Activated CD4-positive, CD25-positive, alpha-beta regulatory T cell treated with anti-CD3 and anti-CD28 coated beads, Interleukin-2, amount 50 U/mL, for 72 hours (primary cell): ENCODE measurements at places on chromosomes 1 and 21.

DNA sequence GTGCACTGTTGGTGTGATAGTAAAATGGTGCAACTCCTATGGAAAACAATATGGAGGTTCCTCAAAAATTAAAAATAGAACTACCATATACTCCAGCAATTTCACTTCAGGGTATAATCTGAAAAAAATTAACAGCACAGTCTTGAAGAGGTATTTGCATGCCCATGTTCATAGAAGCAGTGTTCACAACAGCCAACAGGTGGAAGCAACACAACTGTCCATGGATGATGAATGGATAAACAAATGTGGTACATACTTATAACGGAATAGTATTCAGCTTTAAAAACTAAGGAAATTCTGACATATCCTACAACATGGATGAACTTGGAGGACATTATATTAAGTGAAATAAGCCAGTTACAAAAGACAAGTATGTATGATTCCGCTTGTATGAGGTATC, 8.2 kb downstream of the TTLL7 start:
- DNase-seq = no peak

GRCh38 chr1:22526098-22526497, 37.2 kb upstream of the EPHA8 start:
- no peak for DNase-seq

DNA sequence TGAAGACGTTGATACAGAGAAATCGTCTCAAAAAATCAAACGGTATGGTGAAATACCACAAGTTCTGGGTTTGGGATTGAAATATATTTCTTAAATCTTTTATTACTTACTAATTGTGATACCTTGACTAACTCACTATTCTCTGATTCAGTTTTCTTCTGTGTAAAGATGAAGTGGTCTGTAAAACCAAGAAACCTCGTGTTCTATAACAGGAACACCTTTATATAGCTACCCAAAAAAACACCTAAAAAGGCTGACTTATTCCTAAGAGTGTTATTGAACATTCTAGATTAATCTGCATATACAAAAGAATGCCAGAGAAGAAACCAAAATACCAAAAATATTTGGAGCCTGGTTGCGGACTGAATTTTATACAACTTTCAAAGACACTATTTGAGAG, 721 bp downstream of the LRRIQ3 start:
- no peak for DNase-seq

GRCh38 chr1:227723474-227723873, 11.6 kb downstream of the JMJD4 start:
- no peak for DNase-seq

DNA sequence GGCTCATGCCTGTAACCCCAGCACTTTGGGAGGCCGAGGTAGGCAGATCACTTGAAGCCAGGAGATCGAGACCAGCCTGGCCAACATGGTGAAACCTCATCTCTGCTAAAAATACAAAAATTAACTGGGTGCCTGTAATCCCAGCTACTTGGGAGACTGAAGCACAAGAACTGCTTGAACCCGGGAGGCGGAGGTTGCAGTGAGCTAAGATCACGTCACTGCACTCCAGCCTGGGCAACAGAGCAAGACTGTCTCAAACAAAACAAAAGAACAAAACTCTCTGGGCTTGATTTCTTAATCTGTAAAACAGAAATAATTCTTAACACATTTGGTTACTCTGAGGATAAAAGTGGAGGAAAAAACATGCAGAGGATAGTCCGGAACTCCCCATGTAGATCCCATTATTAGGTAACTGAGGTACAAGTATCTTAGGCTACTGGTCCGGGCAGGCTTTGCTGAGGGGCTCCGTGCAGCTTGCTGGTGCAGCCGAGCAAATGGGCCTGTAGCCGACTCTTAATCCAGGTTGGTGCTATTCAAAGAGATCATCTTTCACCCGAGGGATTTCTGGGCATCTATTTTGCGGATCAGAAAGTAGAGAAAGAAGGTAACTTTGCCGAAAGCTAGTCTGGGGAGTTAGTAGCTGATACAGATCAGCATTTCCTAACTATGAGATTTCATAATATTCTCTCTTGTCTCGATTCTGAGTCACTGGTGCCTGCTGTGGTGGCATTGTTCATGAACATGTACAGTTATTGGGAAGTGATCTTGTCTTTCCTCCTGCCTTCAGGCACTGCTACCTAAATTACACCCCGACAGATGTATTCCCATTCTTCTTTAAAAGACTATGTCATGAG, 56.8 kb downstream of the NFIA start:
- no peak for DNase-seq

GRCh38 chr1:227086636-227087035, 146.5 kb downstream of the COQ8A start:
- no peak for DNase-seq

DNA sequence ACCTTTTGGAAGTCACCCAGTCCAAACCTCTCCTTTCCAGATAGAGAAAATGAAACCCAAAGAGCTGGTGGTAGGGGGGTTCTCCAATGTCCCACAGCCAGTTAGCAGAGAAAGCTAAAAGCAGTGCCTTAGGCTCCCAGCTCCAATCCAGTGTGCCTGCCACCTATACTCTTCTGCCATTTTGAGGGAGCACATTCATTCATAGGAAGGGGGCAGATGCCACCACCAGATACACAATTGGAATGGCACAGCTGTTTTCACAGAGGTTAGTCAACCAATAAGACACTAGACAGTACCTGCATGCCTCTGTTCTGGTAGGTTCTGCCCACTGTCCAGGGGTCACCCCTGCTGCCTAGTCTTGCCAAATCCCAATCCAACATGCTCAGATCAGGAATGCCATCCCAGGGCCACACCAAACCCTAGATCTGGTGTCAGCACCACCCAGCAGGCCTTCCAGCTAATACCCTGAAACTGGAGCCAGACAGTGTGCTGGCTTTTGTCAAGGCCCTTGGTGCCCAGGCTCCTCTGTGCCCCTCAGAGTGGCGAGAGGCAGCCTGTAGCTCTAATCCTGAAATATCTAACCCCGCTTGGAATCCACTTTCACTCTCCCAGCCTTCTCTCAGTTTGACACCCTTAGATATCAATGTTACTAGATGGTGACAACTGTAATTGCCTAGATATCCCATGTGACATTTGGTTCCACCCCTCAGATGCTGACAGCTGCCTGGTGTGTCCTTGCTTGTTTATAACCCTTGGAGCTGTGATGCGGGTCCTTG, 178.6 kb downstream of the TGFBR3 start:
- DNase-seq = no peak

DNA sequence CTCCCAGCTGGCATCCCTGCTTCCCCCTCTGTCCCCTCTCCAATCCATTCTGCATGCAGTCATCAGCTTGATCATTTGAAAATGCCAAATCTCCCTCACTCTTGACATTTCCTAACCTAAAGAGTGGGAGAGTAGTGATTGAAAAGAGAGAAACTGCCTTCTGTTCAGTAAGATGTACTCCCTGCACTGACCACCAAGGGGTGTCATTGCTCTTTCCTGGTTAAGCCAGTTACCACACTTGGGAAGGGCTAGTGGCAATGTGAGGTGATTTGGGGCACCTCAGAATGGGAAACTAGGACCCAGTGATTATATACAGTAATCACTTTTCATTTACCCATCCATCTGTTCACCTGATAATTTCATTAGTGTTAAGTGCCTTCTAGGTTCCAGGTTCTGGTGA, 6.9 kb upstream of the TMEM269 start:
- DNase-seq = no peak

DNA sequence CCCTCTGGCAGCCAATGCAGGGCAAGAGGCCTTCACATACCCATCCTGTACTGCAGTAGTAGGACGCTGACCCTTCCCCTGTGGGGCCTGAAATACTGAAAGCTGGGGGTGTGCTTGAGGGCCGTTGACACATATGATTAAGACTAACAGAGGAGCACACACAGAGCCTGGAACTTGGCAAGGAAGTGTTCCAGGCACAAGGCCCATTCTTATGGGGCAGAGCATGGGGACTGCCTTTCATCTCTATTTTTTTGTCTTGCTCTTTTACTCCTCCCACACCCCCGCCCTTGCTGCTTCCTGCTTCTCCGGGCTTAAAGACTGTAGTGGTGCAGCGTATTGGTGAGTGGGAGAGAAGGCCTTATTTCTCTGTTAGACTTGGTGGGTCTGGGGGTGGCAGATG, 137.4 kb downstream of the BACH1 start:
- DNase-seq = peak; percentile 37

GRCh38 chr1:33997127-33998036, 133.5 kb downstream of the HMGB4 start:
- no peak for DNase-seq

GRCh38 chr1:173064011-173064410, 13.3 kb upstream of the TNFSF18 start:
- no peak for DNase-seq

GRCh38 chr1:224616756-224617409, 766 bp downstream of the CNIH3 start:
- no peak for DNase-seq

GRCh38 chr1:235207209-235207565, 46.1 kb upstream of the RBM34 start:
- DNase-seq = no peak

- DNase-seq = no peak
Observed at GRCh38 chr1:115241309-115241708, 96.7 kb downstream of the NGF start.

DNA sequence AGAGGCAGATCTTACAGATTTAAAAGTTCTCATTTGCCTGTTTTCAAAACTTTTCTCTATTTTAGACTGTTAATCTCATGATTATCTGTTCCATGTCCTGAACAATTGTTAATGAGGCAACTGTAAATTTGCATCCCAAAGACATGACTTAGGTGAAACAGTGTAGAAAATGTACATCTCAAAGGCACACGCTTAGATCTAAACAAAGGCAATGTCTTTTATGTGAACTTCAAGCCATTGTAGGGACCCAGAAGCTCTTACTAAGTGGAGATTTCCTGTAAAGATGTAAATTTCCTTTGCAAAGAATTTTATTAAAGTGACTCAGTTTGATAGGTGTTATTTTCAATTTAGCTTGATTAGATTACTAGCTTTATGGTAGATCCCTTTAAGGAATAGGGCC, 125.2 kb upstream of the F3 start:
- no peak for DNase-seq

DNA sequence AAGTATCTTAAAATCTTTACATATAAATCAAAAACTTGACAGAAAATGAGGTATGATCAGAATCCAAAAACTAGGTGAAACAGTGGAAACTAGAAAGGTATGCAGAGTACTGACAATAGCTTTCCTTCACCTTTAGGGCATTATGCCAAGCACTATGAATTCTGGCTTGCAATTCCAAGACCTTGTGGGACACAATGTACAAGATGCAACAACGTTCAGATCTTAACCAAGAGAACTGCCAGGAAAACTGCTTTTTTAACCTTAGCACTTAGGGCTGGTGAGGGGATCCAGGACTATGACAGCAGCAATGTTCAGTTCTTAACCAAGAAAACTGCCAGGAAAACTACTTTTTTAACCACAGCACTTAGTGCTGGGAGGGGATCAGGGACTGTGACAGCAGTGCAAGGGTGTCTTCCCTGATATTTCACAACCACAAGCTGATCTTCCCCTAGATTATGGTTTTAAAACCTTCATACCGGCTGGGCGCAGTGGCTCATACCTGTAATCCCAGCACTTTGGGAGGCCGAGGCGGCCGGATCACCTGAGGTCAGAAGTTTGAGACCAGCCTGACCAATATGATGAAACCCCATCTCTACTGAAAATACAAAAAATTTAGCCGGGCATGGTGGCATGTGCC, 22.3 kb downstream of the FOXJ3 start:
- no peak for DNase-seq

DNA sequence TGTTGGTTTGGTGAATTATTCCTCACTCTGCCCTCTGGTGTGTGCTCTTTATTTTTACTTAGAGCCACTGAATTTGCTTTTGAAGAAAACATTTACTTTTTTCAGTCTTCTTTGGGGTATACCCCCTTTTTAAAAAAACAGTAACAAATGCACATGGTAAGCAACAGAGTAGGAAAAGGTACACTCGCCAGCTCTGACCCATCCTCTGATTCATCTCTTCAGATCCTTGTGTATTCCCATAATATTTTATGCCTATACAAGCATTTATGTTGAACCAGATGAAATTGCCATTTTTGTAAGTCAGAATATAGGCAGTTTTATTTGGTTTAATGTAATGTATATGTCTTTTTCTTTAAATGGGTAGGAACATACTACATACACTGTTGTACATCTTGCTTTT, 28.3 kb downstream of the TTC3 start:
- DNase-seq = no peak

GRCh38 chr1:30234091-30234490, 489.3 kb downstream of the MATN1 start:
- no peak for DNase-seq

- no peak for DNase-seq
Observed at GRCh38 chr1:35570589-35571137, 2.5 kb upstream of the TFAP2E start.

DNA sequence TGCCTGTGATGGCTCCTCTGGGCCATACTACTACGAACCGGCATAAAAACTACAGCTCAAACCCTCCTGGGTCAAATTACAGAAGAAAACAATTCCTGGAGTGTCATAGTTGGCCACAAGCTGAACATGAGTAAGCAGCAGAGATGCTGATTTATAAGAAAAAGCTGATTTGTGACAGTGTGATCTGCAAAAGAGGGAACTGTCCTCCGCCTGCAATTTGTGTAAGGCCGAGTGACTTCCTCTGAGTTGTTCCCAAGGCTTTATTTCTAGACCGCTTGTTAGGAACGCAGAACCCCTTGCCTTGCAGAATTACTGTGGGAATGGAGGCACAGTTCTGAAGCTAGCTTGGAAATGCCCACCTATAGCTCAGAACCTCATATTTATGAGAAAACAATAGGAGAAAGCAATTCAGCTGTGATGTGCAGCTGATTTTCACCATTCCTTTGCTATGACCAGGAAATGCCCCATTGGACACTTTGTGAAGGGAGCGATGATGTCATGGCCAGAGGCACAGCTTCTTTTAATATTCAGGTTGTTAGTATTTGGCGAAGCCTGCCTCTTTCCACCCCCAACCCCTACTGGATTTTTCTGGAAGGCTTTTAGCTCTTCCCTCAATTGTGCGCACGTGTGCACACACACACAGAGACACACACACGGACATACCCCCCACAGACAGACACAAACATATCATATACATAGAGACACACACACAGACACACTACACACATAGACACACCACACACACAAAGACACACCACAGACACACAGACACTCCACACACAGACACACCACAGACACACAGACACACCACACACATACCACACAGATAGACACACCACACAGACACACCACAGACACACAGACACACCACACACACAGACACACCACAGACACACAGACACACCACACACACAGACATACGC, 47.6 kb downstream of the IER5 start:
- no peak for DNase-seq

GRCh38 chr1:64019818-64020217, 183.6 kb upstream of the UBE2U start:
- no peak for DNase-seq

- DNase-seq = no peak
Observed at GRCh38 chr1:49465486-49466185, 558.1 kb downstream of the AGBL4 start.

- no peak for DNase-seq
Observed at GRCh38 chr1:217322834-217323233, 308.1 kb downstream of the GPATCH2 start.
